ENCODE measurements at places on chromosomes 5 and 9.

DNA sequence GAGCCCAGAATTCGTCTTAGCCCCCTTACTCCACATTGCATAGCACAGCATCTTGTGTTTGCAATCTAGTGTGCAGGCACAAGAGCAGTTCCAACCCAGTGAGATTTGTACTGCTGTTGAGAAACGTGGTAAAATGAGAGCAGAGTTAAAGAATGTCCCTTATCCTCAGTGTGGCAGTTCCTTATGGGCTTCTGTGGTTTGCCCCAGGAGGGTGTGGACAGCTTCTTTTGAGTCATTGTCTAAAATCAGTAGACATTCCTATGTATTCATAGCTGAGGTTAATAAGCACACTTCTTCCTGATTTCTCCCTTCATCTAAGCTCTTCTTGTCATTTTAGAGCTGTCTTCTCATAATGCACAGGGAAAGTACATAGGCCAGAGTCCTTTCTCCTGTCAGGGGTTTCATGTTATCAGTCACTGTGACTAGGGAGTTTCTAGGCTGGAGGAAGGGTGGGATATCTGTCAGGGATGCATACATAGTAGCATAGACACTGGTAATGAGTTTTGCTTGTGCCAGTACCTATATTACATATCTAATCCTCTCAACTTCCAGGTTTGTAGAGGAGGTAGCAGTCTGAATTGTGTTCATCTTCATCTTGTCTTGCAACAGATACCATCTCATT is 2.0 kb upstream of the CAVIN4 start:
- DNase-seq, result no peak

GRCh38 chr5:162824360-162824759 is 613.0 kb upstream of the CCNG1 start:
- no peak for DNase-seq

- DNase-seq, result no peak
Observed at GRCh38 chr5:163943546-163943945, 438.1 kb downstream of the MAT2B start.

- DNase-seq, result no peak
Observed at GRCh38 chr5:15834596-15835245, 334.7 kb downstream of the FBXL7 start.

- DNase-seq, result no peak
Observed at GRCh38 chr5:88929385-88929784, 46.4 kb upstream of the MEF2C start.

- DNase-seq, result no peak
Observed at GRCh38 chr5:151295791-151296477, 7.6 kb downstream of the SLC36A3 start.

DNA sequence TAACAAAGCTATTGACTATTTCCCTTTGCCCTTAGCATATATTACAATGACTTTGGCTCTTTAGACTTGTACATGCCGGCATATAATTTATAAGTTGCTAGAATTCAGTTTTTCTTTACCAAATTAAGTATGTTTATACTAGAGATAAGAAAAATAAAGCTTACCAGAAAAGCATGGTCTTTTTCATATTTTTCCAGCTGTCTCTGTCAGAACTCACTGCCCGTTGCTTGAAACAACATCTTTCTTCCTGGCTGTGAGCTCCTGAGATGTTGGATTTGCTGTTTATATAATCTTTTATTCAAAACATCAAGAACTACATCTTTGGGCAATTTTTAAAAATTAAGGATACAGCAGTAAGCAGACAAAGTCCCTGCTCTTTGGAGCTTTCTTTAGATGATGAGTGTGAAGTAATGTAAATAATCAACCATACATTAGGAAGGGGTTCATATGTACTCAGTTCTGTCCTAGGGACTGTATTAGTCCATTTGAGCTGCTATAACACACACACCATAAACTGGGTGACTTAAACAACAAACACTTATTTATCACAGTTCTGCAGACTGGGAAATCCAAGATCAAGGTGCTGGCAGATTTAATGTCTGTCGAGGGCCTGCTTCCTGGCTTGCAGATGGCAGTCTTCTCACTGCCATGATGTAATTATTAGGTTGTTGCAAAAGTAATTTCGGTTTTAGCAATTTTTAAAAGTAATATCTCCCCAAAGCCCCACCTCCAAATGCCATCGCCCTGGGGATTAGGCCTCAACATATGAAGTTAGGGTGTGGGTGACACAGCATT is 45.4 kb upstream of the RANBP3L start:
- no peak for DNase-seq

- no peak for DNase-seq
Observed at GRCh38 chr9:19768798-19769197, 20.0 kb downstream of the SLC24A2 start.

DNA sequence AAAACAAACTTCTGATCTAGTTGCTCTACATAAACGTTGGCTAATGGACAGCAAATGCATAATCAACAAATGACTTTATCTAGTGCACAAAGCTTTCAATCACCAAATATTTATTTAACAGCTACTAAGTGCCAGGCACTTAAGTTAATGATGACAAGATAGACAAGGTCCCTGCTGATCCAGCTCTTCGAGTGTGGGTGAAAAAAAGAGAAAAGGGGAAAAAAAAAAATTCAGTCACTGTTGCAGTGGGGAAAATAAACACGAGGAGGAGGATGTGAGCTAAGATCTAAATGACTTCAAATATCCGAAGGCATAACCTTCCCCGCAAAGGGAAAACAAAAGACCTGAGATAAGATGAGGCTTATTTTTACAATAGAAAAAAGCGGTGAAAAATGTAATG is 9.6 kb downstream of the PSIP1 start:
- DNase-seq, result no peak

- DNase-seq, result no peak
Observed at GRCh38 chr9:77729177-77729576, 81.1 kb upstream of the GNA14 start.

- no peak for DNase-seq
Observed at GRCh38 chr9:121896545-121896943, 196.6 kb downstream of the TTLL11 start.

DNA sequence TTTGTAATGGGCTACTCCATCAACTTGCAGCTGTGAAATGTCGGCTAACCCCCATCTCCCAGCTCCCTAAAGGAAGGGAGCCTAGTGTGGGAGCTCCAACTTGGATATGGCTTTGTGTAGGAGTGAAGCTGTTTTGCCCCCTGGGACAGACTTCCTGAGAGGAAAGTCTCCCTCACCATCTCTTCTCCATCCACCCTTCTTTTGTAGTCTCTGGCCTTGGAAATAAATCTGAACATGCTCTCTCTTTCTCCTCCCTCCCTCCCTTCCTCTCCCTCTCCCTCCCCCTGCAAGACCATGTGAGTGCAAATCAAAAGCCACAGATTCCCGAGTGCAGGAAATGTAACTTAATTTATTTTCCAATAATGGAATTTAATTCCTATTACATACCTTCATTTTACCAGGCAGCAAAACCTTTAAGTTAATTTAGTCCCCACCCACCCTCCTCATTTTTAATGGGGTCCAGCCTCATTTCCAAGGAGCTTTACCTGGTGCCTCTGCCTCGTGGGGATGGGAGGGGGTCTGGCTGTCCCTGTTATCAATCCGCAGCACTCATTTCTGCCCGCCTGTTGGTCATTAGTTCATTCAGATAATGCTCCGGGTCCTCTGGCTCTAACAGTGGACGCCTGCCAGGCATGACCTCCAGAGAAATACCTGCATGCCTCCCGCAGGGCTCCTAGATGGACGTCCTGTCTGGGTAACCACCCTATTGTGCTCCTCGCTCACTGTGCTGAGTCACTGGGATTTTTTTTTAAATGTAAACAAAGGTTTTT is 122.9 kb upstream of the TAF11L2 start:
- DNase-seq, result no peak

GRCh38 chr5:138661291-138661960 is 86.2 kb upstream of the HSPA9 start:
- no peak for DNase-seq

- no peak for DNase-seq
Observed at GRCh38 chr5:56330167-56330566, 97.0 kb upstream of the ANKRD55 start.

- no peak for DNase-seq
Observed at GRCh38 chr9:107732781-107733522, 243.4 kb upstream of the KLF4 start.

- no peak for DNase-seq
Observed at GRCh38 chr9:76900884-76901440, 5.0 kb downstream of the PRUNE2 start.

- DNase-seq, result no peak
Observed at GRCh38 chr5:149749481-149750365, 19.6 kb downstream of the PPARGC1B start.
